ENCODE measurements at places on chromosomes 3 and 15.

- DNase-seq = no peak
Measured at GRCh38 chr3:139540651-139541531, 1.3 kb upstream of the RBP1 start.

DNA sequence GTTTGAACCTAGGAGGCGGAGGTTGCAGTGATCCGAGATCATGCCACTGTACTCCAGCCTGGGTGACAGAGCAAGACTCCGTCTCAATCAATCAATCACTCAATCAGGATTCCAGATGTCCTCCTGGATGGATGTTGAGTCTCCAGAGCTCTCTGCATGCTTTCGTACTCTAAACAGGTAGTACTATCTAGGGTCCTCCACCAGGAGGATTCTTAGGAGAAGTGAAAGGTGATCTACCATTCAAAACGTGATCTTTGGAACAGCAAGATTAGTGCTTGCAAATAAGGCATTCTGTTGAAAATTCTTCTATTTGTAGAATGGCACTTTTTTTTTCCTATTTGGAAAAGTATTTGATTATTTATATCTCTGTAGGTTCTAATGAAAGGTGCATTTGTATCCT is 34.3 kb downstream of the CNOT10 start:
- no peak for DNase-seq

GRCh38 chr3:113614402-113614801 is 82.0 kb downstream of the USF3 start:
- no peak for DNase-seq

GRCh38 chr3:157436583-157437291 is at the start of gene PTX3:
Gene PTX3 (plus strand): TSS chr3:157436850. CDS start chr3:157436934, 84 bp downstream.
- peak; percentile 65 for DNase-seq
